Activated naive CD4-positive, alpha-beta T cell (primary cell): ENCODE measurements at places on chromosomes 6 and 20.

- DNase-seq, result no peak
Observed at GRCh38 chr6:141498977-141499376, 633.7 kb upstream of the GJE1 start.

GRCh38 chr20:34473262-34473883 is 42.8 kb upstream of the DYNLRB1 start:
- DNase-seq, result no peak

GRCh38 chr20:19743640-19743995 is 14.4 kb upstream of the RIN2 start:
- no peak for DNase-seq

DNA sequence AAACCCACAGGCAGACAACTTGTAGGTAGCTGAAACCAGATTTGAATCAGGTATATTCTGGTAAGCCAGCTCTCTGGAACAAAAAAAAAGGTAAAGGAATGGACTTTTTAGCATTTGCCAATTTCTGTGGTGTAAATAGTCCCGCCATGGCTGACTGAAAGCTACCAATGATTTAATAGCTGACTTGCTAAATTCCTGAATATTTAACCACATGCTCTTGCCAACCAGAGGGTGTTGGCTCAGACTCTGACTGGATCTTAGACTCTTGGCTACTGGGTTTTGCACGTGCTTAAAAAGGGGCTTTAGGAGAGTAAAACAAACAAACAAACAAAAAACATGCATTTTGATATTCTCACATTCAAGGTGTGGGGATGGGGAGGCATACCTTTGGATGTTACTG is 600.0 kb upstream of the CDH4 start:
- no peak for DNase-seq

GRCh38 chr6:36574679-36575078 is 19.5 kb upstream of the SRSF3 start:
- no peak for DNase-seq

DNA sequence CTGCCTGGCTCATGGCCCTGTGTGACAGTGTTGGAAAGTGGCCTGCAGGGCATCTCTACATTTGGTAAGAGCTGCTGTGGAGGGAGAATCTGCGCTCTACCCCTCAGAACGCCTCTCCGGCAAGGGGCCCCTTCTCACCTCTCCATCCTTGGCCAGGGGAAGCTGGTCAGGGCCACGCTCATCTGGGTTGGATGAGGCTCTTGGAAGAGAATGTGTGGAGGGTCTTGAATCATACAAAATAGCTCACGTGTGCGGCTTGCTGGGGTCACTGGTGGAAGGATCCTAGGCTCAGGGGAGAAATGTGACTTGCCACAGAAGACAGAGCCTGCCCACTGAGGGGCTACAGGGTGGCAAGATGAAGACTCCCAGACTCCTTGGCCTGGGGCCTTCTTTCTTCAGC is 105.0 kb downstream of the SCML4 start:
- no peak for DNase-seq

DNA sequence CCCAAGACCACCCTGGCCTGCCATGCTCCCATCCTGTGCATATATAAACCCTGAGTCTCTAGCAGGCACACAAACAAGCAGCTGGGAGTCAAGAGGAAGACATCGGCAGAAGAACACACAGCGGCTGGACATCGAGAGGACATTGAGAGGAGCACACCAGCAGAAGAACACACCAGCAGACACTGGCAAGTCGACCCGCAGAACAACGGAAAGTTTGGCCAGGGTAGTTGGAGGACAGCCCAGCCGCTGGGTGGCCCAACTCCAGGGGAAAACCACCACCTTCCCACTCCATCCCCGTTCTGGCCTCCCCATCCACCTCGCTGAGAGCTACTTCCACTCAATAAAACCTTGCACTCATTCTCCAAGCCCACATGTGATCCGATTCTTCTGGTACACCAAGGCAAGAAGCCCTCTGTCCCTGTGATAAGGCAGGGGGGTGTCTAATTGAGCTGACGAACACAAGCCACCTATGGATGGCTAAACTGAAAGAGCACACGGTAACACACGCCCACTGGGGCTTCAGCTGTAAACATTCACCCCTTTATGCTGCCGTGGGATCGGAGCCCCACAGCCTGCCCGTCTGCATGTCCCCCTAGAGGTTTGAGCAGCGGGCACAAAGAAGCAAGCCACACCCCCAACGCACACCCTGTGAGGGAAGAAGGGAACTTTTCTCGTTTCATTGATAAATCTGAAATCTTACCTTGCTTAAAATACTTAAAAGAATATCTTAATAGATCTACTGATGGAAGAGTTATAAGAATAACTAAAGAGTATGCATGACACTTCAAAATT is 13.8 kb downstream of the TMX4 start:
- no peak for DNase-seq

- DNase-seq, result no peak
Observed at GRCh38 chr6:149261364-149262040, 56.0 kb upstream of the TAB2 start.

DNA sequence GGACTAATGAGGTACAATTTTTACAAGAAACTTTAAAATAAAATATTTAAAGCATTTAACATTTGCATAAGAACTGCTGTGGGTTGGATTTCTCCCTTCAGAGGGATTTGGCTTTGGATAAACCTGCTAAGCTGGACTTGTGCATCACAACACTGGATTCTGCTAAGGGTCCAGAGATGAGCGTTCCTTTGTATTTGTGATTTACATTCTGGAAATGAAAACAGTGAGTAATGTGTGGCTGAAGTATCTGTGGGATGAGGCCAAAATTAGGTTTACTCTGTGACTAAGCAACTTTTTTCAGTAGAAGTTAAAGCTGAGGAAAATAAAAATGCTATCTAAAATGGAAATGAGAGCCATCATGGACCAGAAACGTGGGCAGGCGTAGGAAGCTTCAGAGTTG is 494.3 kb downstream of the EPM2A start:
- no peak for DNase-seq

GRCh38 chr20:62357681-62358080 is 9.4 kb downstream of the LAMA5 start:
- DNase-seq, result no peak

- DNase-seq, result no peak
Observed at GRCh38 chr6:116847227-116847626, 18.3 kb upstream of the GPRC6A start.

GRCh38 chr6:165679326-165679725 is 16.3 kb upstream of the PDE10A start:
- DNase-seq, result no peak
